Stimulated activated CD4-positive, alpha-beta T cell treated with anti-CD3 and anti-CD28 coated beads, Interleukin-2, amount 100 ng/mL, for 48 hours (primary cell): ENCODE measurements at places on chromosomes 5 and 9.

- no peak for DNase-seq
These were observed 105.5 kb downstream of the FBXL17 start for GRCh38 chr5:108276187-108277050.

DNA sequence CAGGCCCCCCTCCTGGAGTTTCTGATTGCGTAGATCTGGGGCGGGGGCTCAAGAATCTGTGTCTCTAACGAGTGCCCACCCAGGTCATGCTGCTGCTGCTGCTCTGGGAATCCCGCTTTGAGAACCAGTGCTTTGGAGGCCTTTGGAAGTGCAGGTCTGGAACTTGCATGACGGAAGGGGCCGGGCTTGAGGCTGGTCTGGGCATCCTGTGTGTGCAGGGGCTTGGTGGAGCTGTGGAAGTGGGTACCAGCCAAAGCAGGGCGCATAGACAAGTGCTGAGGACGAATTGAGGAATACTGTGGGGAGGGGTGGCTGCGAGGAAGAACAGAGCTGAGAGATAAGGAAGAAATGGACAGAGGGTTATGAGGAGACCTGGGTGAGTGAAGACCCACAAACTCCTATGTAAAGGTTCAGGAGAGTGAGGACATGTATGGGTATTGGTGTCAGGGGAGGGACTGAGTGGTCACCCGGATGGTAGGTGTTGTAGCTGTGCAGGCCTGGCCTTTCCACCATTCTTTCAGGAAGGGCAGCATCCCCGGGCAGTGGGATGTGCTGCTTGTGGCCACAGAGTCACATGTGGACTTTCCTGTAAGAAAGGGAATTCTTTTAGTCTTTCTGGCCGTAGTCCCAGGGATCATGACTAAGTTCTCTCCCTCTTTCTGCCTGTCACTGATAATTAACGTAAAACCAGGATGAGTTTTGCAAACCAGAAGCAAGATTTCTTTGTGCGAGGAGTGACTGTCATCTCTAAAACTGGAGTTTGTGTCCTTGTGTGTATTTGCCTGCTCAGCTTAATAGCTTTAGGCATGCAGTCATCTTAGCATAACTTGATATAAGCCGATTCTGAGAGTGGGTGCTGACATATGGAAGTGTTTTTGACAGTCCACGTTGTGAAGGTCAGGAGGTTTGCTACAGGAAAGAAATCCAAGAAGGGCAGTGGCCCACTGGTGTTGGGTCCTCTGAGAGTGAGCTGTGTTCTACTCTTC, 43.3 kb upstream of the TJP2 start:
- DNase-seq = no peak

- no peak for DNase-seq
These were observed 103.5 kb upstream of the APC start for GRCh38 chr5:112634166-112634565.

- DNase-seq = no peak
These were observed 6.8 kb downstream of the ITGA1 start for GRCh38 chr5:52794519-52794918.

- DNase-seq = no peak
These were observed 97.4 kb downstream of the BNC2 start for GRCh38 chr9:16773116-16773515.

- no peak for DNase-seq
These were observed 79.8 kb downstream of the MUSK start for GRCh38 chr9:110748251-110748893.
